ENCODE measurements at places on chromosomes 5 and 9. TPM values are rescaled to one million over a fixed set of nuclear protein-coding genes. Genes with fewer than 3 reads are reported as not detected.

Gene CNTLN
- total RNA-seq: 7.7 TPM

Gene COL15A1
- 6.4 TPM for total RNA-seq

Gene CDKN2A
- total RNA-seq: 19.5 TPM

Gene SPINK1
- total RNA-seq: not detected

Gene NEUROG1
- not detected for total RNA-seq
